A549 treated with Hydrocortisone at 1 μM for 4 hours (cell line): ENCODE measurements at places on chromosomes 3 and 15. TPM values are rescaled to one million over a fixed set of nuclear protein-coding genes. Genes with fewer than 3 reads are reported as not detected.

NTRK3 gene
- total RNA-seq: 18.0 to 25.1 TPM (median 22.2 TPM) in 5 replicates

C2CD4A gene
- total RNA-seq: 0.06 to 0.32 TPM (median 0.12 TPM) in 5 replicates

PCSK6 gene
- 11.5 to 12.9 TPM (median 12.2 TPM) in 5 replicates for total RNA-seq

GBE1 gene
- 21.7 to 31.4 TPM (median 24.2 TPM) in 5 replicates for total RNA-seq

ATP2B2 gene
- total RNA-seq: 0.03 to 0.12 TPM (median 0.08 TPM) in 5 replicates
